NCI-H524 treated with DMSO at 0.1 percent for 48 hours (cell line): ENCODE measurements at places on chromosomes 1 and 21.

- DNase-seq: no peak
Measured at GRCh38 chr1:231625975-231626534, 535 bp upstream of the DISC1 start.

DNA sequence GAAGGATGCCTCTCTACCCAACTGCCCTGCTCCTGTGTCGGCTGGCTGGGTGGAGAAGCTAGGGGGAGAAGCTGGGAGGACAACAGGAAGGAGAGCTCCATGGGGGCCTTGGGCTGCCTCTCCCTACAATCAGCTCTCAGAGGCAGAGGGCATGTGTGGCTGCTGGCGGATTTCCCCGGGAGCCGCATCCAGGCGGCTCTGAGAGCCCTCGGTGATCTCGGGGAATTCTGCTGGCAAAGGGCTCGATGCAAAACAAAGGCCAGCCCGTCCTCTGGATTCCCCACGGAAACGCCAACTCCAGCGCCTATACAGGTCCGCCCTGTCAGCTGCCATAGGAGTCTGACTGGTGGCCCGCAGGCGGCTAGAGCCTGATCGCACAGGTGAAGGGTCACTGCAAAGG, 26.4 kb upstream of the EVA1B start:
- DNase-seq: no peak

GRCh38 chr1:177065430-177065829, 99.1 kb downstream of the ASTN1 start:
- no peak for DNase-seq

DNA sequence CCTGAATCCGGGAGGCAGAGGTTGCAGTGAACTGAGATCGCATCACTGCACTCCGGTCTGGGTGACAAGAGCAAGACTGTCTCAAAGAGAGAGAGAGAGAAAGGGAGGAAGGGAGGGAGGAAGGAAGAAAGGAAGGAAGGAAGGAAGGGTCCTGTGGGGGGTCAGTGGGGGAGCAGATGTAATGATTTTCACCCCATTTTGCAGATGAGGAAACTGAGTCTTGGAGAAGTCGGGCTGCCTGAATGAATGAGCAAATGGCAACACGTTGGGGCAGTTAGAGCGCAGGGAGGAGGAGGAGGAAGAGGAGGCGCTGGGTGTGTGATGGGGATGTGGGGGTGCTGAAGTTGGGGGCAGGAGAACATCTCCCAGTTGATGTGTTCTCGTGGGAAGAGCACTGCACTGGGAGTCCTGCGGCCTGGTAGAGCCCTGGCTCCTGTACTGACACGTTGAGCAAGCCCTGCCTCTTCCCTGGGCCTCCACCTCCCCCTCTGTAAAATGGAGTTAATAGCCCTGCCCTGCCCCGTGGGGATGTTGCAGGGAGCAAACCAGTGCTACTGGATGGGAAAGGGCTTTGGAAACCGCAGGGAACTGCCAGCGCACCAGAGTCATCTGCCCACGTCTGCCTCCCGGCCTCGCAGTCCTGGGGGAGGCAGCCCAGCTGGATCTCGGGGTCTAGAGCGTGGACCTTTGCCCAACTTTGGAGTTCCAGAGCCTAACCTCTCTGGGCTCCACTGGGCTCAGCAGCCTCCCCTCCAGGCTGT, 103.2 kb upstream of the CASZ1 start:
- no peak for DNase-seq

- no peak for DNase-seq
Measured at GRCh38 chr1:220873868-220874655, 5.2 kb upstream of the HLX start.

GRCh38 chr21:40685141-40685540, 161.8 kb downstream of the DSCAM start:
- no peak for DNase-seq

GRCh38 chr1:9181990-9182783, 52.4 kb upstream of the H6PD start:
- no peak for DNase-seq

- no peak for DNase-seq
Measured at GRCh38 chr1:162070094-162070748, 730 bp downstream of the NOS1AP start.

GRCh38 chr1:230658691-230659090, 16.4 kb downstream of the COG2 start:
- no peak for DNase-seq

DNA sequence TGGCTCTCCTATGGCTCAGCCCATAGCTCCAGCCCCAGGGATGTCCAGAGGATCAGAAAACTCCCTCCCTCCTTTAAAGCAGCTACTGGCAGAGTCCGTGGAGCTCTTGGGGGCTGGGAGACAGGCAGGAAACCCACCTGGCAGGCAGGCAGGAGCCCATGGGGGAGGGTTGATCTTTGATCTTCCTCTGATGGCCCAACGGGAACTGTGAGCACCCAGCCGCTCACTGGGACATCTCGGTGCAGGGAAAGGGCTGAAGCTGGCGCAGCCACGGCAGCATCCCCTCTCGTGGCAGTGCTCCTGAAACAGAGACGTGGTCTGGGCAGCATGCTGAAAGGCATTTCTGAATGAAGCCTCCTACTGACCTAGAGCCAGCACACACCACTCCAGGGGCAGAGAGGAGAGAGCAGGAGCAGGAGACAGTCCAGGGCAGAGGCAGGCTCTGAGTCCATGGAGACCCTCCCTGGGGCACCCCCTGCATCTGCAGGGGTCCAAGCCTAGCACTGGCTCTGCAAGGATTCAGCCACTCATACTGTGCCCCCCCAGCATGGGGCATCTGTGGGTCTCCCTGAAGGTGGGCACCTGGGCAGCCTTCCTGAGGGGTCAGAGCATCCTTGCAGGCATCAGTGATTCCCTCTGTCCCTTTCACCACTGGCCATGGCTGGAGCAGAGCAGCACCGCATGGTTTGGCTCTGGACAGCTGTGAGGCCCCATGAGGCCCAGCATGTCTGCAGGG, 4.9 kb upstream of the SLX9 start:
- no peak for DNase-seq

DNA sequence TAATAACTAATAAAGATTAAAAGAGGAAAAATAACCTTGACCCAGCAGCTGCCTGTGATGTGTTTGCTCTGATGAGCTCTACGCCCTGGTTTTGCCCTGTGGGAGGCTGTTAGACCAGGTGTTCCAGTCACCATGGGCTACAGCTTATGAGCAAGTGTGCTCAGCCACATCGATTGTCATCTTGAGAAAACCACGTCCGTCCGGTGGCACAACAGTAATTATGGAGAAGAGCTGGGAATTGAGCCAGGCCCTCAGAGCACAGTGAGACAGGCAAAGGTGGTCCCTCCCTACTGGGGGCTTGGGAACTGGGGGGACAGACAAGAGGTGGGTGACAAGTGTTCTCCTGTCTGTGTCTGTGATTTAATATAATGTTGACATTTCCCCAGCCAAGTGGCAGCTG, 420.5 kb downstream of the MATN1 start:
- no peak for DNase-seq
